ENCODE measurements at places on chromosomes 1 and 21.

GRCh38 chr21:16535626-16536025 lies 805.8 kb downstream of the USP25 start:
- H3K36me3 ChIP-seq = no peaks in the 10 kb centered on the region
- H3K27me3 ChIP-seq = no peaks in the 10 kb centered on the region
- no peak overlapping the region for H3K4me3 ChIP-seq
- no peak overlapping the region for H3K27ac ChIP-seq

DNA sequence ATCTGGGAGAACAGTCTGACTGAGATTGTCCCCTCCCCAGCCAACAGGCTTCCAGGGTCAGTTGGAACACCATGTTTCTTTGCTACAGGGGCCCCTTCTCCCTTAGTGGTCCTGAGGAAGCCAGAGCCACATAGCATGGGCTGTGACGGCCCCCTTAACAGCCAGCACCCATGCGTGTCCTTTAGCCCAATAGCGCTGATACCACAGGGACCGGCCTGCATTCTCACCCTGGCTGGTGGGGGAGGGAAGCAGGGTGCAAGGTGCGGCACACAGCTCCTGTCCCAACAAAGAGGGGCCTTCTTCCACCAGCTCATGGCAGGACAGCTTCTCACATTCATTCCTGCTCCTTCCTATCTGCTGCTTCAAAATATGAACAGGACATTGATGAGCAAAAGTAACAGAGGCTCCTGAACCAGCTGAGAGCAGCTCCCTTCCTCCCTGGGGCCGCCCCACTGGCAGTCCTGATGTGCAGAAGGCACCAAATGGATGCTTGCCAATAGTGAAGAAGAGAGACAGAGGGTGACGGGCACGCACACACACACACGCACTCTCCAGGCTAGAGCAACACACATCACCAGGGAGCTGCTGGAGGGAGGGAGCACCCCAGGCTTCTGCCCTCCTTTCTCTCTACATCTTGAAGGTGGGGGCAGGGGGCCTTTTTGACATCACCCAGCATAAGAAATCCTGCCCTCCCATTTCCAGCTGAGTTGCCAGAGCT lies 99.4 kb downstream of the CRYAA start:
- H3K4me1 ChIP-seq = no peaks in the 10 kb centered on the region
- H3K36me3 ChIP-seq = no peaks in the 10 kb centered on the region
- no peak overlapping the region for H3K4me3 ChIP-seq
- H3K27ac ChIP-seq = no peak overlapping the region
- H3K27me3 ChIP-seq = peaks cover 14% of the 10 kb centered on the region

DNA sequence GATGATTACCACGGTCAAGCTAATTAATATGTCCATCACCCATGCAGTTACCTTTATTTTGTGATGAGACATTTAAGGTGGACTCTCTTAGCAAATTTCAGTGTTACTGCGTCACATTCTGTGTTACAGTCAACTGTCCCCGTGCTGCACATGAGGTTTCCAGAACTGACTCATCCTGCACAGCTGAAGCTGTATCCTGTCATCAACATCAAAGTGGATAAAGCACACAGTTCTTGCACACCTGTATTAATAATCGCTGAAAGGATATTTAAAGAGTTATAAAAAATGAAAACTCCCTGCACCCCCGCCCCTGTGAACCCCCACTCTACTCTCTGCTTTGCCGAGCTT lies 3.4 kb upstream of the KRTAP10-5 start:
- no peak overlapping the region for H3K4me3 ChIP-seq
- no peak overlapping the region for H3K27ac ChIP-seq
- DNase-seq = peak; percentile 47
- peaks cover 46% of the 10 kb centered on the region for H3K27me3 ChIP-seq
- H3K4me1 ChIP-seq = peaks cover 16% of the 10 kb centered on the region
- H3K36me3 ChIP-seq = peaks cover 5% of the 10 kb centered on the region

DNA sequence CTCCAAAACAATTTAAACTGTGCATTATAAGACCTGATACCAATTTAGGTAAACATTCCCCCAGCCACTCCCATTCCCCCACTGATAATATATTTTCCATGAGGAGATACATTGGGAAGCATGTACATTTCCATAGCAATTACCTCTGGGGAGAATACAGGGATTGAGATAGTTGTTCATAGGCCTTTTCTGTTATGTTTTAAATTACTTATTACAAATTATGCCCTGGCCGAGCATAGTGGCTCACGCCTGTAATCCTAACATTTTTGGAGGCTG lies 4.4 kb downstream of the ASAP3 start:
- H3K27me3 ChIP-seq = peaks cover 84% of the 10 kb centered on the region
- H3K27ac ChIP-seq = no peak overlapping the region
- no peak overlapping the region for H3K4me3 ChIP-seq

DNA sequence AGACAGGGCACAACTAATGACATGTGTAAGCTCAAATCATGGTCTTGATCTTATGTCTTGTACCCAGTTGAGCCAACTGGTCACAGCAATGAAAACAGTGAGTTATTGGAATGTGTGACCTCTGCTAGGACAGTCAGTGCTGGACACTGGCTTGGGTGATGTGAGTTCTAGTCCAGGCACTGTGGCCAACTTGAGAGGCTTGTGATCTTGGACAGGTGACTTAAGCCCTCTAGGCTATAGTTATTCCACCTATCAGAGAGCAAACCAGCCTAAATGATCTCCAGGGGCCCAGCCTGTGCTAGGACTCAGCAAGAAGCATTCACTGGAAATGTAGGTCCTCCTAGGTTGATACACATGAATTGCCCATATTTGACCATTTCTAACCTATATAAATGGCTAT lies 1.1 kb downstream of the KCNE2 start:
- H3K4me3 ChIP-seq = no peak overlapping the region
- DNase-seq = no peak
- no peaks in the 10 kb centered on the region for H3K36me3 ChIP-seq
- no peak overlapping the region for H3K27ac ChIP-seq
- H3K27me3 ChIP-seq = peaks cover 26% of the 10 kb centered on the region

DNA sequence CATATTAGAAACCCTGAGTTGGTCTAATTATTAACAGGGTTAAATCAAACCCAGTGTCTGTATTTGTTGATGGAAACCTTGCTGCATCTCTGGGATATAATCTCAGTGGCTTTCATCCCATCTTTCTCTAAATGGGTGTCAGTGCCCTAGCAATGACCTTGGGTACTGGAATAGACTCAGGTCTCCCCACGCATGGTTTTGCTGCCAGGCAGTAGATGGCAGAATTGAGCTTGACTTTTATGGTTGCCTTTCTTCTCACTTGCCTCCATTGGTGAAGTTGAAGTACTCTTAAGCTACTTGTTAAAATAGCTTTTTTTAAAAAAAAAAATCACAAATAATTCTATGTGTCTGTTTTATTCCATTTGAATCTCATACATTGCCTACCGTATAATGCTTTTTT lies 81.8 kb upstream of the HMCN1 start:
- H3K36me3 ChIP-seq = no peaks in the 10 kb centered on the region
- H3K4me3 ChIP-seq = no peak overlapping the region
- H3K27me3 ChIP-seq = no peaks in the 10 kb centered on the region
- H3K4me1 ChIP-seq = peaks cover 9% of the 10 kb centered on the region

DNA sequence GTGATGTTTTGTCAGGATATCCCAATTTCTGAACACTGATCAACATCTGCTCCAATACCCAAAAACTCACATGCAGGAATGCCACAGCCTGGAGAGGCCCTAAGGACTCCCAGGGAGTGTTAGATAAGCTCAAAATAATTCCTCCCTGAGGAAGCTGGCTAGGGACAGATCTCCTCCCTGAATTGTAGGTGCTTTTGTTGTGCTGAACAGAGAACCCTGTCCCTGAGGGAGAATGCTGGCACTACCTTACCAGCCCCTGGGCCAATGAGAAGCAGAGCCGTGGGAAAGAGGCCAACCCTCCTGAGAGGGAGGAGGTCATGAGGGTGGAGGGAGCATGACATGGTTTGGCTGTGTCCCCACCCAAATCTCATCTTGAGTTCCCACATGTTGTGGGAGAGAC lies 73.6 kb upstream of the PTGFRN start:
- no peaks in the 10 kb centered on the region for H3K4me1 ChIP-seq
- no peak overlapping the region for H3K27ac ChIP-seq
- H3K36me3 ChIP-seq = peaks cover 7% of the 10 kb centered on the region
- DNase-seq = no peak

- no peak overlapping the region for H3K27ac ChIP-seq
- H3K27me3 ChIP-seq = peaks cover 31% of the 10 kb centered on the region
- no peak for DNase-seq
- no peak overlapping the region for H3K4me3 ChIP-seq
Observed at GRCh38 chr1:212466898-212467650, 34.4 kb downstream of the NENF start.

Measured in activated naive CD4-positive, alpha-beta T cell treated with anti-CD3 and anti-CD28 coated beads, Interleukin-2, amount 10 ng/mL, durations not matched to agents 7 days and 5 days (primary cell).